BJ (cell line): ENCODE measurements at places on chromosomes 13 and 19. TPM values are rescaled to one million over a fixed set of nuclear protein-coding genes. Genes with fewer than 3 reads are reported as not detected.

GNA15 gene
- 0.06 TPM in 1 of 2 replicates, not detected in the other for polyA plus RNA-seq

ATP4A gene
- not detected in 2 replicates for polyA plus RNA-seq

TNNT1 gene
- 10.4 and 10.5 TPM in 2 replicates for polyA plus RNA-seq

GGACT gene
- 7.0 and 8.5 TPM in 2 replicates for polyA plus RNA-seq

ZNF415 gene
- 4.6 and 6.3 TPM in 2 replicates for polyA plus RNA-seq

TLE6 gene
- 0.12 and 0.26 TPM in 2 replicates for polyA plus RNA-seq

METTL21C gene
- not detected in 2 replicates for polyA plus RNA-seq

TPTE2 gene
- not detected in 2 replicates for polyA plus RNA-seq

RGS9BP gene
- polyA plus RNA-seq = 0.11 and 0.12 TPM in 2 replicates

PAK4 gene
- polyA plus RNA-seq = 10.2 and 19.6 TPM in 2 replicates

UNC13A gene
- 1.0 and 2.2 TPM in 2 replicates for polyA plus RNA-seq

C19orf67 gene
- polyA plus RNA-seq = not detected in 2 replicates

TRAPPC2B gene
- 11.0 and 16.3 TPM in 2 replicates for polyA plus RNA-seq

LTBP4 gene
- 8.9 and 14.5 TPM in 2 replicates for polyA plus RNA-seq

KLK12 gene
- not detected in 2 replicates for polyA plus RNA-seq

ZNF610 gene
- polyA plus RNA-seq = 1.4 and 1.7 TPM in 2 replicates

OSCAR gene
- polyA plus RNA-seq = 0.27 and 0.66 TPM in 2 replicates

FBXL3 gene
- polyA plus RNA-seq = 22.0 and 35.9 TPM in 2 replicates

RAP2A gene
- polyA plus RNA-seq = 8.3 and 10.9 TPM in 2 replicates

LAIR2 gene
- not detected in 2 replicates for polyA plus RNA-seq
